ENCODE measurements at places on chromosomes 5 and 9.

GRCh38 chr5:95826949-95827891 lies 4.7 kb upstream of the GLRX start:
- no peak for DNase-seq

- DNase-seq: no peak
These were observed 35.5 kb upstream of the TENT2 start for GRCh38 chr5:79576606-79577289.

- no peak for DNase-seq
These were observed 68.8 kb downstream of the TLR4 start for GRCh38 chr9:117772960-117773359.

DNA sequence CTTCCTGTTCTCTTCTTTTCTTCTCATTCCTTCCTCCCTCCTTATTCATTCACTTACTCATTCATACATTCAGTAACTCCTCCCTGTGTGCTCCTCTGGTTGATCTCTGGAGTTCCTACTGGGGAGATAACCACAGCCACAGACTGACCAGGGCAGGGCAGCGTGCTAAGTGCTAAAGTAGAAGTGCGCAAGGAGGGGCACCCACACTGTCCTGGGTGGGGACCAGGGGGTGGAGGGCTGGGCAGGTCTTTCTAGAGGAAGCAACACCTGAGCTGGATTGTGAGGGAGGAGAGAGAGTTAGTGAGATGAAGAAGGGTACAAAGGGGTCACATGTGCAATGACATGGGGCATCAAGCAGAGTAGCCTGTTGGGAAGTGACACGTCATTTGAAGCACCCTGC lies 13.8 kb downstream of the ENHO start:
- no peak for DNase-seq

- DNase-seq: no peak
These were observed 28.4 kb upstream of the GADD45G start for GRCh38 chr9:89576404-89576839.

DNA sequence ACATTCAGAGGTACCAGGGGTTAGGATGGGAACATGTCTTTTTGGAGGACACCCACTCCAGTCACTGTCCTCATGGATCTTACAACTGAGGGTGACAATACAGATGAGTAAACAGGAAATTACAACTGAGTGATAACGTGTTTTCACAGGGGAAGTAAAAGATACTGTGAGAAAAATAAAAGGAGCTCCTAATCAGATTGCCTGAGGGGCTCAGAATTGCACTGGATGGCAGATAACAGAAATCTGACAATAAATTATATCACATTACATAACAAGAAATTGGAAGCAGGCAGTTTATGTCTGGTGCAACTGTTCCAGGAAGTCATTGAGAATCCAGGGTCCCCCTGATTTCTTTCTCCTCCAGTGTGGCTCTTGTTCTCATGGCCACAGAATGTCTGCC lies 40.1 kb upstream of the PCSK1 start:
- DNase-seq: no peak

DNA sequence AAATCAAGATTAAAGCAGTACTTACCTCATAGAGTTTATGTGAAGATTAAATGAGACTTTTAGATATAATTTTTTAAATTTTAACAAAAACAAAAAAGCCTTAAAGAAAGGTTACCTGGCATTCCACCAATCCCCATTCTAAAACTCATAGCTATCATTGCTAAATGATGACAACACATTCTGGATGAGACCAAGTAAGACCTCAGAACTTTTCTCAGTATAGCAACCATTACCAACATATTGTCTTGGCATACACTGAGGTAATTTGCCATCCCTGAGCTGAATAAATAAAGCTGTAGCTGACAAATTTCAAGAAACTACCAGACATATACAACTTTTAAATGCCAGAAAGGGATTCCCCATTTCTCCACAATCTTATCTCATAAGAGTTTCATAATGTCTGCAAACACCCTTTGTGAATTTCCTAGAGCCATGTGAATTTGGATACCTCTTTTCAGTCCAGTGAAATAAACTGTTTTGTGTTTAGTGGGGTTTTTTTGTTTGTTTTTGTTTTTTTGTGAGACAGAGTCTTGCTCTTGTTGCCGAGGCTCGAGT lies 29.5 kb downstream of the RANBP3L start:
- no peak for DNase-seq
